ENCODE measurements at places on chromosomes 12 and 14.

- no peak for DNase-seq
Observed at GRCh38 chr12:98059659-98060343, 455.6 kb upstream of the TMPO start.

GRCh38 chr12:85155791-85156190 lies 119.6 kb downstream of the LRRIQ1 start:
- no peak for DNase-seq

- DNase-seq, result no peak
Observed at GRCh38 chr12:69490920-69491643, 20.9 kb downstream of the FRS2 start.

DNA sequence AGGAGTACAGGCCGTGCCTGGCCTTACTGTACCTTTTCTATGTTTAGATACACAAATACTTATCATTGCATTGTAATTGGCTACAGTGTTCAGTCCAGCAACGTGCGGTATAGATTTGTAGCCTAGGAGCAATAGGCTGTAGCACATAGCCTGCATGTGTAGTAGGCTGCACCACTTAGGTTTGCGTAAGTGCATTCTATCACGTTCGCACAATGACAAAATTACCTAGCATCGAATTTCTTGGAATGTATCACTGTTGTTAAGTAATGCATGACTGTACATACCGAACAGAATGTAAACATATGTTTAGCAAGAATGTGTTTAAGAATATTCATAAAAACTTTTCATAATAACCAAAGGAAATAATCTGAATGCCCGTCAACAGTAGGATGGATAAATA lies 31.9 kb downstream of the VRTN start:
- no peak for DNase-seq

DNA sequence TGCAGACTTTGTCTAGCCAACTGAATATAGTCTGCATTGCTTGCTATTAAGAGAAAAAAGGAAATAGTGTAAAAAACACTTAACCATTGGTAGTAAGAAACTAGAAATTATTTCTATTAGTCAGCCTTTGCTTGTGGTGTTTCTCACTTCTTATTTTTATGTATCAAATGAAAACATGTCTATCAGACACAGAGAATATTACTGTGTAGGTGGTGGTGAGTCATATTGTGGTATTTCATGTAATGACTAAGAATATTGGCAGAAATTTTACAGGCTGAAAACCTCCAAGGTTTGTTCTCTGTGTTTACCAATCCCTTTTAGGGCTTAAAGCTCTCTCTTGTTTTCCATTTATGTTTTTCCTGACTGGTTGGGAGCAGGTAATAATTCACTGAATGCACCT lies 87.2 kb downstream of the DAAM1 start:
- no peak for DNase-seq

DNA sequence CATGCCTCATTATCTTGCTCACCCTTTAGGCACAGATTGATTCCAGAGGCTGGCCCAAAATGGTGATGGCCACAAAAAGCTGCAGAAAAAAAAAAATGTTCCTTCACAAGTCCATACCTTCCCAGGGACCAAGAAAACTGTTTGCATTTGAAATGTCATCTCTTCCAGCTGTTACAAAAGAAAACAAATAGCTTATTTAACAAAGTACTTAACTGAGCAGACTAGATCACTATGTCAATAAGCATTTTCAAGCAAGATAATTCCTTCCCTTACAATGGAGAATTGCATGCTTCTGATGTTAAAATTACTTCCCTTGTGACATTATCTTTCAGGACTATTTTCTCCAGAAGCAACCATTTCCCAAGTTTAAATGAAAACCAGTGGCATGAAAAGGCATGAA lies 377.9 kb upstream of the KITLG start:
- DNase-seq, result no peak

GRCh38 chr14:61927060-61927459 lies 164.8 kb downstream of the SNAPC1 start:
- no peak for DNase-seq

DNA sequence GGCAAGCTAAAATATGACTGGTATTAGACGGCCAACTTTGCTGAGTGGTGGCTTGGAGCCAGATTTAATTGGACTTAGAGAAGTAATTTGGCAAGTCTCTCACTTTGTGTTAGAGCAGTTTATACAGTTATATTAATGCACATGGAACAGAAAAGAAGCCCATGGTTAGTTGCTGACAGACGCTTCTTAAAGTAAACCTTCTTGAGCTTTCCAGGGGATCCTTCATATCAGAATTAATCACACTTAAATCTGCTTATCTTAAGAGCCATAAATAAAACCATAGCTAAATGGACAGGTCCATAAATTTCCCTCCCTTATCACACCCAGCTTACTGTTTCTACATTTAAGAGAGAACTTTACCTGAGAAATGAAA lies 9.6 kb downstream of the GSG1 start:
- no peak for DNase-seq
